ENCODE measurements at places on chromosomes 7 and 10.

DNA sequence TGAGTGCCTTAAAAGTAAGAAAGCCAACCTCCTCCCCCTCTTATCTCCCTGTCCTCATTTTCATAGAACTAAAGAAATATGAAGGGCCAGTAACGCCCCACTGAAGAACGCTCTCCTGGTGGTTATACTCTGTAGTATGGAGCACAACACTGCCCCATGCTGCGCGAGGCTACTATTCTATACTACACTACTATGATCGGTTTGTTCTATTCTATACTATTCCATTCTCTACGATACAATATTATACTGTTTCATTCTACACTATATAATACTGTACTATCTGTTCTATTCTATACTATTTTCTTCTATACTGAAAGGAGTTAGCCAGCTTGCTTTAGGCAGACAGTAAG is 34.8 kb downstream of the DIP2C start:
- DNase-seq = no peak

GRCh38 chr10:132187430-132188138 is 836 bp downstream of the DPYSL4 start:
- DNase-seq = no peak

- no peak for DNase-seq
Observed at GRCh38 chr10:62755662-62756653, 48.6 kb upstream of the ADO start.

DNA sequence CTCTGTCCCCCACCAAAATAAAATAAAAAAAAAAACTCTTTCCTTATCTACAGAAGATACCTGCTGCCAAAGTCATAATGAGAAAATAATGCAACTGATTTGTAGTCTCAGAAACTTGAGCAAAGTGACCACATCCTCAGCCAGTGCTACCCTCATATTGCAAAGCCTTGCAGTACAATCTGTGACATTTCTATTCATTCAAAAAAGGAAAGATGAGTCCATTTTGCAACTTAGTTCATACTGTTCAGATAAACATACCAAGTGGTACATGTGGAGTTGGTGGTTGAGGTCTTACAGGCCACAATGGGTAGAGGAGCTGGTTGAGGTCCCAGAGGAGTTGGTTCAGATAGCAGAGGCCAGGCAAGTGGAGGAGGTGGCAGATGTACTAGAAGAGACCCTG is 6.5 kb upstream of the EIF5AL1 start:
- no peak for DNase-seq
